A172 (cell line): ENCODE measurements at places on chromosomes 2 and 18. TPM values are rescaled to one million over a fixed set of nuclear protein-coding genes. Genes with fewer than 3 reads are reported as not detected.
A peak's percentile ranks its signal among the peaks of the same experiment; 100 is the strongest.

DNA sequence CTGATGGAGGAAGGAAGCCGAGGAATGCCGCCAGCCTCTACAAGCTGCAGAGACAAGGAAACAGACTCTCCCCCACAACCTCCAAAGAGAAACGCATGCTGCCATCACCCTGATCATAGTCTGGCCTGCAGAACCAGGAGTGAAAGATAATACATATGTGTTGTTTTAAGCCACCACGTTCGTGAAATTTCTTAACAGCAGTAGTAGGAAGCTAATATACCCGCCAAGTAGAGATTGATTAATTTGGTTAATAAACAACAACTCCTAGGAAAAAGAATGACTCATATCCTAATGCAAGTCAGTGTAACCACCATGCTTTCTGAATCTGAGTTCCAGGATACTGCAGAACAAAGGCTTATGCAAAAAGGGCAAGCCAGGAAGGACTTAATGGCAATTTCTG, 36.6 kb downstream of the LONRF2 start:
- DNase-seq = peak; percentile 79

- DNase-seq = no peak
Observed at GRCh38 chr2:85853499-85854165, 35.2 kb downstream of the ST3GAL5 start.

GRCh38 chr2:55269645-55269990, 587 bp upstream of the MTIF2 start:
- DNase-seq = peak; percentile 16

- no peak for DNase-seq
Observed at GRCh38 chr2:239271471-239271870, 129.3 kb downstream of the HDAC4 start.

GRCh38 chr2:147173189-147173581, 671.6 kb upstream of the ACVR2A start:
- DNase-seq = no peak

DNA sequence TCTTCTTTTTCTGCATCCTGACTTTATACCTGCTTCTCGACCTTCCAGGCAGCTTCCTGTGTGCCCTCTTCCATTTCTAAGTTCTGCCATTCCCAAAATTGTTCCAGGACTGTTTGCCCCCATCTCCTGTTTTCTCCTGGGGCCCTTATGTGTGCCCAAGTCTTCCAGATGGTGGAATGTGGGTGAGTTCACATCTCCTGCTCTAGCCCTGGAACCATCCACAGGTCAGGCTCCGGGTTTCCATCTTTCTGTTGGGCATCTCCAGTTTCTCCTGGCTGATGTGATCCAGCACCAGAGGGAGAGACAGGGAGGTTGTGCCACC, 25.8 kb downstream of the TOGARAM2 start:
- no peak for DNase-seq

GRCh38 chr2:150426315-150426714, 61.2 kb downstream of the RND3 start:
- no peak for DNase-seq

GRCh38 chr18:29512761-29513160, 1335.8 kb upstream of the CDH2 start:
- no peak for DNase-seq

DNA sequence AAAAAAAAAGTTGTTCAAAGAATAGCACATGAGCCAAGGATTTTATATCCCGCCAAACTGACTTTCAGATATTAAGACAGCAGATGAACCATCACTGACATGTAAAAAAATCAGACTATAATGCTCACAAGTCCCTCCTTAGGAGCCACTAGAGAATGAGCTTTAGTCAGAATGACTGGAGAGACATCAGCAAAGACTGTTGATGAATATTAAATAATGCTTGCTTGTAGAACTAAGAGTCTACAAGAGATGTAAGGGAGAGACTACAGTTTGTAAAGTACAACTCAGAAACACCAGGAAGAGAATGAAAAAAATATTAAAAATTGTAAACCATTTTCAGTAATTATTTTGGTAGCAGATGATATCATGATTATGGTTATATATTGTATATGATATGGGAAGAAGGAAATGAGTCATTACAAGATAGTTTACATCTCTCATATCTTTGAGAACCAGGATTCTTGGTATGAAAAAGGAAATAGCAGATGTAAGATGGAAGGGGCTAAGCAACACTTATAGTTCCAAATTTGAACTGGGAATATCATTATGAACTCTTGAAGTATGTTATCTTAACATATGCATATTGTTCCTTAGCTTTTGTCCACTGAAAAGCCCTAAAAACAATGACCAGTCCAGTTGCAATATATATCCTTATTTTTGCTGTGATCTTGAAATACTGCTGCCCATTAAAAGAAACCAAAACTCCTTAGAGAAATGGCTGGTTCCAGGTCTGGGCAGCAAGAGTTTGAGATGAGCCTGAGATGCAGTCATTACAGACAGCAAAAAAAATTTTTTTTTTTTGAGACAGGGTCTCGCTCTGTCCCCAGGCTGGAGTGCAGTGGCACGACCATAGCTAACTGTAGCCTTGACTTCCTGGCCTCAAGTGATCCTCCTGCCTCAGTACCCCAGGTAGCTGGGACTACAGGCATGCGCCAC, 55.7 kb downstream of the PTPN2 start:
- no peak for DNase-seq

- DNase-seq = peak; percentile 38
Observed at GRCh38 chr2:39728941-39729351, 50.1 kb downstream of the THUMPD2 start.

- DNase-seq = no peak
Observed at GRCh38 chr18:12014086-12014485, 32.8 kb downstream of the IMPA2 start.

DNA sequence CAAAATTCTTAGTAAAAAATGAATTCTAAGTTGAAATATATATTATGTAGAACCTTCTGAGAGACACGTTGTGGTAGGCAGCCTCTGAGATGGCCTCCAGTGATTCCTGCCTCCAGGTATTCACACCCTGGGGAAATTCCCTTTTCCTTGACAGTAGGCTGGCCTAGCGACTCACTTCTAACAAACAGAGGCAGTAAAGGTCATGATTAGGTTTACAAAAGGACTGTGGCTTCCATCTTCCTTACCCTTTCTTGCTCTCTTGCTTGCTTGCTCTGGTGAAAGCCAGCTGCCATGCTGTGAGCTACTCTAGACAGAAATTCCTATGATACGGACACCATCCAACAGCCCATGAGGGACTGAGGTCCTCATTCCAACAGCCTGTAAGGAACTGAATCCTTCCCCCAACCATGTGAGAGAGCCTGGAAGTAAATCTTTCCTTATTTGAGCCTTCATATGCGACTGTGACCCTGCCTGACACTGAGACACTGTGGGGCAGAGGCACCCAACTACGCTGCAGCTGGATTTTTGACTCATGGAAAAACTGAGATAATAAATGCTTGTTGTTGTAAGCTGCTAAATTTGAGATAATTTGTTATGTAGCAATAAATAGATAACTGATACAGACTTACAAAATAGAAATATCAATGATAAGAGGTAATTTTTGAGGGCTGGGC, 32.7 kb upstream of the SERTAD2 start:
- DNase-seq = no peak

GRCh38 chr2:42809819-42810120, 17.4 kb upstream of the HAAO start:
- peak; percentile 62 for DNase-seq

DNA sequence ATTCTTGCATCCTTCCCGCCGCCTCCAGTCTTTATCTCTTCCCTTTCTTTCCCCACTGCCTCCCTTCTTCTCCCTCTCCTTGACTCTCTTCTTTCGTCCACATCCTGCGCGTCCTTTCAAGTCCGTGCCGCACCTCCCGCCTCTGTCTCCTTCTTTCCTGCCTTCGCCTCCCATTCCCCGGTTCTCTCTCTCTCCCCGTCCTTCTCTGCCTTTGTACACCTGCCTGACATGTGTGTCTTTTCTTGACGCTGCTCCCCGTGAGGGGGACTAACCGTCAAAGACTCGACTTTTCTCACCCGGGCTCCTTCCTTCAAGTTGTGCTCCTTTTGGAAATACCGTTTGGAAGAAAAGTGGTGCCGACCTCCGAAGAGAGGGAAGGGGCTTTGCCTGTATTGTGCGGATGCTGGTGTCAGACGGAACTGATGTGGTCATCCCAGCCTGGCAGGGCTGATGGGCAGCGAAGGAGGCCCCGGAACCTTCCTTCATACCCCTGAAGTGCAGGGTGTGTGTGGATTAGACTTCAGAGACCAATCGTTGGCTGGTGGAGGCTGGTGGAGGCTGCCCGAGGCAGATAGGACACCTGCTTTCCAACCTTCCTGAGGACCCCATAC, 879 bp downstream of the TMEM178A start:
- DNase-seq = no peak

GRCh38 chr2:105338020-105338385, 663 bp downstream of the C2orf49 start:
- no peak for DNase-seq

DNA sequence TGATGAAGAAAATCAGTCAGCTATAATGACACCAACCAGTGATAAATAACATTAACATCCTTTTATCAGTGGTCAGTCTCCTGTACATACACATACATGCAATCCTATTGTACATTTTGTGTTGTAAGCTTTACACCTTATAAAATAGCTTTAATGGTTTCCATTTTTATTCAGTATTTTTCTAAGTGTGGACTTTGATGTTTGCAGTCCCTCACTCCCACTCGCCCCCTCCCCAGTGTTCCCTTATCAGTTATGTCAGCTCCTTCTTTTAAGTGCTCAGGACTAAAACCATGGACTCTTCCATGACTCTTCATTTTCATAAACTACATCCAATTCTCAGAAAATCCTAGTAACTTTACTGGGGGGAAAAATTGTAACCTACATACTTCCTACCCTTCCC, 713.0 kb downstream of the LRRTM4 start:
- no peak for DNase-seq

DNA sequence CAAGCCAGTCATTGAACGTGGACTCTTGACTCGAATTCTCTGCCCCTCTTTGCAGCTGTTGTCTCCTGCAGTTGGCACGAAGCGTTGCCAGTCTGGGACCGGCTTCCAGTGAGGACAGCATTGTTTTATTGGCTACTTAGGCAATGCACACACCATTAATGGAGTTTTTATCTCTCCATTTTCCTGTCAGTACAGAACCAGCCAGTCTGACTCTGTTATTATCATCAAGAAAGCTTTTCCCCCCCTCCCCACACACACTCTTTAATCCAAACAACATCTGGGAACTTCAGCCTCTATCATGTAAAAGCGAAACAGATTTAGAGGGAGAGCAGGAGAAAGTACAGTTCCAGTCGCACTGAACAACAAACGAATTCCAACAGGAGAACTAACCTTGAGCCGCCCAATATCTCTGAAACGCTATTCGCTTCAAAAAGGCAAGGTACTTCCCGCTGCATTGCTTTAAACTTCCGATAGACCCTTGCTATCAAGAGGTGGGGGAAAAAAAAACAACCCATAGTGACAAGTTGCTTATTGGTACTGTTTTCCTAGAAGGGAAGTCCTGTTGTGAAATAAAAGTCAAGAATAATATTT, 38.2 kb downstream of the ACVR1 start:
- no peak for DNase-seq

DNA sequence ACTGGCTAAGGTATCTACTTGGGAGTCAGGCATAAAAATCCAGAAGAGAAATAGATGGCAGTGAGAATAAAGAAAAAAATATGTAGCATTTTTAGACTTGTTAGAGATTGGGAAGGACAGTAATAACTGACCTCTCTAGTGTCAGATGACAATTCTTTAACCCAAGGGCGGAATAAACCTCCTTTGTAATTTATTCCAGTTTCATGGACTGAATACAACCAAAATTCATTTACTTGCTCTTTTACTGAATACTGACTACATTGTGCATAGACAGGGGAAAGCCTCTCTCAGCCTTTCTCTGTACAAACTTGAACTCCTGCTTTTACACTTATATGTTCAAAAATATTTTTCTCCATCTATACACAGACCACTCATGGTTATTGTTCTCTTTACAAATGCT, 475.3 kb upstream of the RAB12 start:
- no peak for DNase-seq

DNA sequence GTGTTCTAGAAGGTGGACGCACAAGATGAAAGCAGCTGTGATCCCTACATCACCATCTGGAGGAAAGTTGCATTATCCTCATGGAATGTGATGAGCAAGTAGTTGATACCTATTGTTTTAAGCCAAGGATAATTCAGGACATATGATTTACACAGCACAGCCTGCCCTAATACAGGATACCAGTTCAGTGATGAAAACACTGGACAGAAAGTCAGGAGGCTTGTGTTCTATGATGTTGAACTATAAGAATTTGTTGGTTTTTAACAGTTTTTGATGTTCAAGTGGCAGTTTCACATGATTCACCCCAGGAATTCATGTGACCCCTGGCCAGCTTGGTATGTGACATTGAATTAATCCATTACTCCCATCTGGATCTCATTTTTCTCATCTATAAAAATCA, 6.2 kb upstream of the CHST10 start:
- DNase-seq = no peak

DNA sequence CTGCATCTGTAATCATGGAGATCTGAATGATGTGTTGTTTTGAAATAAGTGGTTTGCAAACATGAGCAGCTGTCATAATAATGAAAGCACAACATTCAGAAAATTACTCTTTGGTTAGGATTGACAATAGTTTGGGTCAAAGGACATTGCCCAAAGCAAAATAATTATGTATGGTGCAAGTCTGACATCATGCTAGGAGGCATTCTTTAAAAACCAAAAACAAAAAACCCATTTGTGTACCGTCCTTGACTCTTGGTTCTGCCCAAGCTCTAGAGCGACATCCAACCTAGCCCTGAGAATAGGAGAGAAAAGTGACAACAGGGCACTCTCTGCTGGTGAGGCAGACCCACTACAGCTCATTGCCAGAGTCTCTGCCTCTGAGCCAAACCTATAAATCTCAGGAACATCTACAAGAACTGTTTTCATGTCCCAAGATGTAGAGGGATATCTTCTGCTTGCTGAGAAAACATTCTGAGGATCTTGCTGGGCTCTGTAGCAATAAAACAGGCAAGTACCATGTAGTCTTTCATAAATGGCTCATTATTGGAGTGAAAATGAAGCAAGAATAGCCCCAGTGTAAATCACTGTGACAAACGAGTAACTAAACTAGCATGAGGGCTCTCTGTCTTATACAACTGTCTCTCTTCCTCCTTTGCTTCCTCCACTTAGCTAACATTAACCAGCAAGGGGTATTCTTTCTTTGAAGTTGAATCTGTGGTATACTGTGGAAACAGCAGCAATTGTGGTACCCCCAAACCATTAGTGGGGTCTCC, 266.8 kb upstream of the CXCR4 start:
- DNase-seq = peak; percentile 58

- DNase-seq = no peak
Observed at GRCh38 chr2:7403092-7403775, 486.0 kb downstream of the RNF144A start.

- no peak for DNase-seq
Observed at GRCh38 chr2:27245626-27246025, 17.2 kb downstream of the SLC30A3 start.

PXDN gene
- 98.5 and 124 TPM in 2 replicates for total RNA-seq

DHRS9 gene
- not detected in 2 replicates for total RNA-seq

ATRAID gene
- 191 and 231 TPM in 2 replicates for total RNA-seq

CCDC88A gene
- 53.8 and 67.9 TPM in 2 replicates for total RNA-seq

ERCC3 gene
- 42.1 and 45.5 TPM in 2 replicates for total RNA-seq

PLCD4 gene
- 1.3 and 6.9 TPM in 2 replicates for total RNA-seq

SCN2A gene
- 0.17 and 0.19 TPM in 2 replicates for total RNA-seq

MALL gene
- total RNA-seq = 184 and 298 TPM in 2 replicates

C2orf72 gene
- total RNA-seq = 2.6 and 10.8 TPM in 2 replicates

MAL gene
- not detected in 2 replicates for total RNA-seq

CGREF1 gene
- total RNA-seq = 0.17 and 0.40 TPM in 2 replicates

LINC00305 gene
- total RNA-seq = not detected in 2 replicates
